ENCODE measurements at places on chromosomes 6 and 20.

DNA sequence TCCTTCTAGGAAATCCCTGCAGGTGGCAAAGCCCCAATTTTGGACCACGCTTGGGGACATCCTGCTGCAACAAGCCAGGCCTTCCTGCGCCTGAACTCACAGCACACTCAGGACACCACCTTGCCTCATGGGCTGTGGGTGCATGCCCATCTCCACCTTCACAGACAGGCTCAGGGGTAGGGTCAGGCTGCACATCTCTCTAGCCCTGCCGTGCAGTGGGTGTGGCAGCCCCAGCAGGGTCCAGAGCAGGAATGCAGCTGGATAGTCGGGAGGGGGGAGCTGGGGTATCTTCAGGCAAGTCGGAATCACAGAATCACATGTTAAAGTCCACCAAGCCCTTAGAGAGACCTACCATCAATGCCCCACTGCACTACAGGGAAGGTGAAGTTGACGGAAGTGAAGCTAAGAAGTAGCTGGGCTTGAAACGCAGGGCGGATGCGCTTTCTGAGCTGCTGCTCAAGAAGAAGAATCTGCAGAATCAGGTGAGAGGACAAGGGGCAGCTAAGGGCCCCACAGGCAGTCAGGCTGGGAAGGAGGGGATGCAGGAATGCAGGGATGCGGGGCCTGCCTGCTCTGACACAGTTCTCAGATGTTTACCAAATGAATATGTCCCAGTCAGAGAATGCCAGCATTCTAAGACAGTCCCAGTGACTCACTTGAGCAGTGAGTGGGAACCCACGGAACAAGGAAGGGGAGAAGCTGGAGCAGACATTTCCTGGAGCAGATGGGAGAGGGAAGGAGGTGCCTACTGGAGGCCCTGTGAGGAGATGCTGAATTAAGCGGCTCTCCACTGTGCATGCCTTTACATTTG lies 11.3 kb downstream of the SERPINB6 start:
- peak; percentile 61 for DNase-seq

DNA sequence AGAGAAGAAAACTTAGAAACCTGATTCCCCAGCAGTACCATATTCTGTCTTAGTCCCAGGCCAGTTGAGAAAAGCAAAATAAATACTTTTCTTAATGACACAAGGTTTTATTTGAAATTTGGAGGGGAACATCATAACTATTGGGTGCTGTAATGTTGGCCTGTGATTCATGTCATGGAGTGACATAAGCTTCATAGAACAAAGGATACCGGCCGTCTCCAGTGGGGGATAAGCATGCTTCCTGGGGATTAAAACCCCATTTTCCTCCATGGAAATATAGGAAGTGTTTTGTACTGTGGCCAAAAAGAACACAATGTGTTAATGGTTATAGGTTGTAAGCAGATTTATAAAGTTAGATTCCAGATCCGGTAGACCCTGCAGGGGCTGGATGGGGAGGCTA lies 18.0 kb downstream of the MTHFD1L start:
- DNase-seq, result no peak

DNA sequence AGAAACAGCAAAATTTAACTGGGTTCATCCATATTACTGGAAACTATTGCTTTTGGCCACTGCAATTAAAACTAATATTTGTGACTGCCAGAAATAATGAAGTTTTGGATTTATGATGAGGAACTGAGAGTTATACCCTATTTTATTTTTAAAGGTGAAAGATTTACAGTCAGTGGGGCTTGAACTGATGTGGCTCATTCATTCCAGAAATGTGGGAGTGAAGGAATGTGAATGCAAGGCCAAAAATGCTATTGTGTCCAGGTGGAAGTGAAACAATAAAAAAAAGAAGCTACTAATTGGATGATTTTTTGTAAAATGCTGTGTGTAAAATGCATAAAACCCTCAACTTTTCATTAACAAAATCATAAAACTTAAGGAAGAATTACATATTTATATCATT lies 491.9 kb downstream of the COL12A1 start:
- DNase-seq, result no peak

- DNase-seq, result peak; percentile 78
Measured at GRCh38 chr6:43667245-43668150, 20.1 kb downstream of the MRPS18A start.

DNA sequence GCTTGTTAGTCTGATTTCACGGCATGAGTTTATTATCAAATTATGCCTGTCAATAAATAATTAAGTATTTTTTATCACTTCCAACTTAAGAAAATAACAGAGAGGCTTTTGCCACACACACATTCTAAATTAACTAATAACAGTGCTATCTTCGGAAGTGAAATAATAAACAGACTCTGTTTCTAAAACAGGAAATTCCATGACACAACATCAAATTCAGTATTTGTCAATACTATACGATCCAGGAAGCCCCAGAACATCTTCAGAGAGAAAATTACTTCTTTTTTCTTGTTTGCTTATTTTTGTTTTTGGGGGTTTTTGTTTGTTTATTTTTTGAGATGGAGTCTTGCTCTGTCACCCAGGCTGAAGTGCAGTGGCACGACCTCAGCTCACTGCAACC lies 150.7 kb upstream of the PRDM1 start:
- no peak for DNase-seq

DNA sequence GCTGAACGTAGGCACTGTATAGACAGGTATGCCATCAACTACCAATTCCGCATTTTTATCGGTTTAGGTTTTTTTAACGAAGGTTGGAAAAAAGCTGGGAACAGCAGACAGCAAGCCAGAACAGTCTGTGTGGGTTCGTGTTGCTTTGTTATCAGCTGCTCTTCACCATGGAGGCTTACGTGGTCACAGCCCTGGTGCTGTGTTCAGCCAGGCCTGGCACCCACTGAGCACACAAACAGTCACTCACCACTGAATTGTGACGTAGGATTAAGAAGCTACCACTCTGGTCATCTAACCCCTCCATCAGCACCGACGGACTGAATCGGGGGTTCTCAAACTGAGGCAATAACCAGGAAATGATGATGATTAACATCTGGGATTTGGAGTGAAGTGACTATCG lies 13.2 kb downstream of the FAM210B start:
- no peak for DNase-seq

- DNase-seq, result no peak
Measured at GRCh38 chr6:56727097-56727850, 84.6 kb upstream of the DST start.

DNA sequence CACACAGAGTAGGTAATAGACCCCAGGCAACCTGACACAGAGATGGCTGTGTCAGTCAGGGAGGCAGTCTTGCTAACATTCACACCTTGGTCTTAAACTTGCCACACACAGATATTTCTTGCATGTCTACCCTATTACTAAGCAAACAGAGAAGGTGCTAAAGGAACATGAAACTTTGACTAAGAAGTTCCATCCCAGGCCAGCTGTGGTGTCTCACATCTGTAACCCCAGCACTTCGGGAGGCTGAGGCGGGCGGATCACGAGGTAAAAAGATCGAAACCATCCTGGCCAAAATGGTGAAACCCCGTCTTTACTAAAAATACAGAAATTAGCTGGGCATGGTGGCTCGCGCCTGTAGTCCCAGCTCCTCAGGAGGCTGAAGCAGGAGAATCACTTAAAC lies 222.4 kb upstream of the JARID2 start:
- no peak for DNase-seq

DNA sequence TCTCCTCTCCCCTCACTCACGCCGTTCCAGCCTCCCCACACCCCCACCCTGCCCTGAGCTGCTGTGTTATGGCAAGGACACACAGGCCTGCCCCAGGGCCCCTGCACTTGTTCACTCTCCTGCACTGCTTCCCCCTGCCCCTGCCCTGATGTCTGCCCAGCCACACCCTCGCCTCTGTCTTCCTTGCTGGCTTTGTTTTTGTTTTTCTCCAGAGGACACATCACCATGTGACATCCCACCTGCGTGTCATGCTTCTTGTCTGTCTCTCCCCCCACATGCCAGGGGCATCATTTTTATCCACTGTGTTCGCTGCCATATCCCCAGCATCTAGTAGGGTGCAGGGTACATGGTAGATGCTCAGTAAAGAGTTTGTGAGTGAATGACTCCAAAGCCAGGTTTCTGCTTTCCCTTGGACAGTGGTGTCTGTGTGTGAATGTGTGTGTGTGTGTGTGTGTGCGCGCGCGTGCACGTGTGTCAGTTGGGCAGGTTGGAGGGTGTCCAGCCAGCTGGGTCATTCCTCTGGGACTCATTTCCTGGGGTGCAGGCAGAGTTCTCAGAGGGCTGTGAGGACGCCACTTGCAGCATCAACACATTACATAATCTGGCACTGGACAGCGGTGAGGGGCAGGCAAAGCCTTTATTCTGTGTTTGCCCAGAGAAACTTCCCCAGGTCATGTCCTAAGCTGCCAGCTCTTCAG lies 60.6 kb downstream of the STK35 start:
- no peak for DNase-seq

- no peak for DNase-seq
Measured at GRCh38 chr6:42026540-42026939, 23.8 kb upstream of the TAF8 start.

- DNase-seq, result no peak
Measured at GRCh38 chr6:132400883-132401617, at the start of gene MOXD1. MOXD1 (minus strand) TSS chr6:132401475; CDS start chr6:132401426, 49 bp downstream.

DNA sequence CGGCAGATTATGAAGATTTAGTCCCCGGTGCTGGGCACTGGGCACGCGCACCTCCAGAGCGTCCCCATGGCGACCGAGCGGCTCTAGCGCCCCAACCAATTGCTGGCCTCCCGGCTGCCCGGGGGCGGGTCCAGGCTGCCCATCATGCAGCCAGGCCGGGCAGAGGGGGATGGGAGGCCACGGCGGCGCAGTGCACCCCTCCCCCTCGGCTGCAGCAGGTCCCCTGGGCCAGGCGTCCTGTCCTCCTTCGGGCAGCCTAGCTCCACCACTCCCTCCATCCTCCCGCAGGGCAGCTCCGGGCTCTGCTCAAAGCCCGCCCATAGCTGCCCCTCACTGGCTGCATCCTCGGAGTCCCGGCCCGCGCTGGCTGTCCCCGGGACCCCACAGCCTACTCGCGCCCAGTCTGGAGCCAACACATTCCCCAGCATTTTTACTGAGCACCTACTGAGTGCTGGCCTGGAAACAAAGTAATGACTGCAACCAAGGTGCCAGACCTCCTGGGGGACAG lies 99.4 kb downstream of the ASXL1 start:
- peak; percentile 75 for DNase-seq

DNA sequence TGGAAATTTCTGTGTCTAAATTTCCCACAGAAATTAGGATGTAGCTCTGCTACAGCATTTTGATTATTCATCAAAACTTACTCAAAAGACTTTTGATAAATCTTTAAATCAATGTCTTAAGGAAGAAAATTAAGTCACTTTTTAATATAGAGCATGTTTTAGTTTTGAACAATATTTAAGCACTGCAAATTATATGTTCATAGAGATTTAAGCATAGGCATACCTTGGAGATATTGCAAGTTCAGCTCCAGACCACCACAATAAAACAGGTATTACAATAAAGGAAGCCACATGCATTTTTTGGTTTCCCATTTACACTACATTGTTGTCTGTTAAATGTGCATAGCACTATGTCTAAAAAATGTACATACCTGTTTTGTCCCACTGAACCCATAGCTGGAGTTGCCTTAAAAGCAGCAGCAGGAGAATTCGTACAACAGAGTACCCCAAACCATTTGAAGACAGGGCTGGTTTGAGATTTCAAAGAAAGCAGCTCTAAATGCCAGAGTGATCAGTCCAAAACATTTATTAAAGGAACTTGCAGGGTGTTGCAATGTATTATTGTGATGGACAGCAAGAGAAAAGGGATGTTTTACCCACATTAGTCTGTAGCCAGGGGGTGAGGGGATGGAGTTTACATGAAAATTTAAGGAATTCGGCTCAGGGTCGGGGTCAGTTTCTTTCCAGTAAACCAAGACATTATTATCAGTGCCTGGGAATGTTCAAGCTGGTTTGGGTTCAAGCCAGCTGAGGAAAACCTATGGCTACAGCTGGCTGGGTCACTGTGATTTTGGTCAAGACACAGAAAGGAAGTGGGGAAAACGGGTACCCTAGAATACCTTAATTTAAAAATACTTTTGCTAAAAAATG lies 6.3 kb upstream of the LOC128125822 start:
- no peak for DNase-seq

DNA sequence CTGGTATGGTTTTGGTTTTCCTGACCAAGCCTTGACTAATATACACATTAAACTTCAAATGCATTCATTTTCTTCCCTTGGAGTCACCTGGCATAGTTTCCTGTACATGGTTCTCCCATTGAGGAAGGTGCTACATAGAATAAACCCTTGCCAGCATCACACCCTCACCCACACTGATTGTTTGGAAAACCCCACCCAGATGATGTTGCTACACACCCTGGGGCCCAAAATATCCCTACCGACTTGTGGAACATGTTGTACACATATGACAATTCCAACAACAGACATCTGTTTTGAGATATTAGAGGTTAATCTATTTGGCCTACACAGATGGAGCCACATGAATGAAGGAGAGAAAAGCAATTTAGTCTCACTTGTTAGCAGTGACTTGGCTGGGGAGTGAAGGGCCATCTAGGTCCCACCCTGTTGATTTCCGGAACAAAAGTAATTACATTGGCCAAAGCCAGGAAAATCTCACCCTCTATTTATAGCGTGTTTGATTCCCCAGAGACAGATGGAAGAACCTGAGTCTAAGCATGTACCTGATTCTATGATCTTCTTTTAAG lies 606.0 kb upstream of the BTBD3 start:
- no peak for DNase-seq

- DNase-seq, result no peak
Measured at GRCh38 chr20:34773726-34774125, 51.7 kb downstream of the NCOA6 start.

DNA sequence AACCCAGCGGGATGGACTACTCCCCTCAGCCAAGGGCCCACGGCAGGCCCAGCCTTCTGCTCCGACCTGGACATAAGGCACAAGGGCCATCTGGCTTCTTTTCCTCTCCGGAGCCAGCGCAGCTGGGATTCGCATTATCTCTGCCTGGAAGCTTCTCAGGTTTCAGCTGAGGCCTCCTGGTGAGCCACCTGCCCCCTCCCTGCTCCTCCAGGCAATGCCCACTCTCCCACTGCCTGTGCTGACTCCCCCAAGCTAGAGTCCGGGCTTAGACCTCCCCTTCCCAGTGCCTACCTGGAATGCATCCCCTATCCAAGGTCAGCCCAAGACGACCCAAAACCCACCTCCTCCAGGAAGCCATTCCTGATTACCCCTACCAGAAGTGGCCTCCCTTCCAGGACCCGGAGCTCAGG lies 60.7 kb downstream of the EZR start:
- no peak for DNase-seq
